ENCODE measurements at places on chromosomes 2 and 18. TPM values are rescaled to one million over a fixed set of nuclear protein-coding genes. Genes with fewer than 3 reads are reported as not detected.

SLC19A3 gene
- total RNA-seq, result not detected

UGT1A5 gene
- total RNA-seq, result not detected

OTOS gene
- total RNA-seq, result not detected

PKDCC gene
- 0.87 TPM for total RNA-seq

NCK2 gene
- total RNA-seq, result 151 TPM

THAP4 gene
- total RNA-seq, result 36.9 TPM

ZFP36L2 gene
- 627 TPM for total RNA-seq

SERPINB11 gene
- total RNA-seq, result not detected

E2F6 gene
- total RNA-seq, result 5.1 TPM

GATA6 gene
- total RNA-seq, result not detected

Data from T-helper 17 cell (primary cell).